Bone marrow (tissue), 2 donors: ENCODE measurements at places on chromosomes 16 and 17.

- no peak for DNase-seq
Observed at GRCh38 chr16:52398491-52398960, 148.4 kb downstream of the TOX3 start.

DNA sequence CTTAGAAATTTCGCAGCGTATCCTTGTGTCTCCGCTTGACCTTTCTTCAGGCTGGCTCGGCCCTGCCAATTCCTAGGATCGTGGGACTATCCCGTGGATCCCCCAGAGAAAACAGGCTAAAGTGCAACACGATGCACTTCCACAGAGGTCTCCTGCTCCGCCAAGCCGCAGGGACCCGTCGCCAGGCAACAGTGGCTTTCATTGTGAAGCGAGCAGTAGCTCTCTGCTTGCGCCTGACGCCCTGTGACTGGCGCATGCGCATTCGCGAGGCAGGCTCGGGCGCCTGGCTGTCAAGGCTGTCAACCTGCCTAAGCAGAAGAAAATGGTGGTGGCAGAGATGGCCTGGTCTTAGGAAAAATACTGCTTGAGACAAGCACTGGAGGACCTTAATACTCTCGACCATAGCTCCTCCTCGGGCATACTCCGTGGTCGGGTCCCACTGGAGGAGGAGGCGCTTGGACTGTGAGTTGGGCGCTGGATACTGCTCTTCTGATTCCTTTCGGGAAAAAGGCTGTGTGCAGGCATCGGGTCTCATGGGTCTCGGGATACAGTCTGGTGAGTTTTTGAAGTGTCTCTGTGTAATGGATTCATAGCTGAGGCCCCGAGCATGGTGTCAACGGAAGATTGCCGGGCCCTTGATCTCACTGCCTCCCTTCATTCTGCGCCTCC, 2336.1 kb downstream of the TP53TG3F start:
- no peak for DNase-seq

DNA sequence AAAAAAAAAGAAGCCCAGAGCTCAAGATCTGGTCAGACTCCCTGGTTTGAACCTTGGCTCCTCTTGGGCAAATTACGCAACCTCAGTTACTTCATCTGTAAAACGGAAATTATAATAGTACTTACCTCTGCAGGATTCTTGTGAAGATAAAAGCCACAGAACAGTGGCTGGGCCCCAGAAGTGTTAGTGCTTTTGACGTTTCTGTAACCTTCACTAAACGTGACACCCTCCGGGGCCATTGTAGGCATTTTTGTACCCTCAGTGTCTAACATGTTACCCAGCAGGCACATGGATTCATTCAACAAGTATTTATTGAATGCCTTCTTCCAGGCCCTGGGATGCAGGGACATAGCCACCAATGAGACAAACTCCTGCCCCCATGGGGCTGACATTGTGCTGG, 58.0 kb downstream of the PITPNC1 start:
- DNase-seq: no peak

- no peak for DNase-seq
Observed at GRCh38 chr17:1112875-1113274, 66.9 kb downstream of the ABR start.
